ENCODE measurements at places on chromosomes 5 and 9.

DNA sequence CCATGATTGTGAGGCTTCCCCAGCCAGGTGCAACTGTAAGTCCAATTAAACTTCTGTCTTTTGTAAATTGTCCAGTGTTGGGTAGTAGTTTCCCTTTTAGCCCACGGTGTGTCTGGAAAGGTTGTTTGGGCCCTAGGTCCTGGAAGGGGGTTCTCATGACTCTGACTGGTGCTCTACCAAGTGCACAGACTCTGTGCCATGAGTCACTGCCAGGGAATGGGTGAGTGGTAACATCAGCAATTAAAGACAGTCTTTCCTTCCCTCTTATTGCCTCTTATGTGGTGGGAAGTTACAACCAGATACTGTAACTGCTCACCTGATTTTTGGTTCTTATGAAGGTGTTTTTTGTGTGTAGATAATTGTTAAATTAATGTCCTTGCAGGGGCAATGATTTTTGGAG, 141.2 kb downstream of the PRDM9 start:
- DNase-seq: no peak

GRCh38 chr5:1029282-1029944, 20.8 kb downstream of the NKD2 start:
- no peak for DNase-seq

- no peak for DNase-seq
Measured at GRCh38 chr5:155136216-155136850, 122.8 kb downstream of the KIF4B start.

DNA sequence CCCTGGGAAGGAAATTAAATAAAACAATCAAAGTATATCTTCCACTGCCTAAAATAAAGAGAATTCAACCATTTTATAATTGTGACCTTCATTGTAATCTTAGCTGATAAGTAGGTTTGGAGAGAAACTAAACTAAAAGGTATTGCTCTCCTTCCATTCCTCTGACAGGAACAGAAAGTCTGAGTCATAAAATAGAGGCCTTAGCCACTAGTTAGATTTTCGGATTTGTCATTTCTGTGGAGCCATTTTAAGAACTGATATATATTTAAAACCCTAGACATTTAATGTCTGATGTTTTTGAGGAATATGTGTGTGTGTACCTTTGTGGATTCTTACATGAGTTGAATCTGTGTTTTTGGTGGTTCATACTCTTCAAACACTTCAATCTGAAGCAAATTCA, 11.8 kb upstream of the TMC1 start:
- DNase-seq: no peak

DNA sequence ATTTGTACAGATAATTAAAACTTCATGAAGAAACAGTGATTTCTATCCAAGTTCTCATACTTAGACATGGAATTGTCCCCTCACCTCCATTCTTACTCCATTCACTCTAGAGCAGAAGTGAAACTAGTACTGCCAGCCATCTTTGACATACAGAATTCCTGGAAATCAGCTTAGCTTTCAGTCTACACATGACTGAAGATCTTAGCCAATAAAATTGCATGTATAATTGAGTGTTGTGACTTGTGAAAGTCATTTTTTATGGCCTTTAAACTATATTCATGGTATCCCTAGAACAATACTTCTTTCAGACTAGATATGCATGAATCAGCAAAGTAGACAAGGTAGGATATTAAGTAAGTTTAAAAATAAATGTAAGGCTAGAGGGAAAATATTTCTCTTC, 705.2 kb upstream of the ZNF608 start:
- no peak for DNase-seq

GRCh38 chr5:171592736-171593135, 173.3 kb downstream of the FGF18 start:
- no peak for DNase-seq

GRCh38 chr9:93874242-93874641, 80.9 kb downstream of the BARX1 start:
- DNase-seq: no peak

DNA sequence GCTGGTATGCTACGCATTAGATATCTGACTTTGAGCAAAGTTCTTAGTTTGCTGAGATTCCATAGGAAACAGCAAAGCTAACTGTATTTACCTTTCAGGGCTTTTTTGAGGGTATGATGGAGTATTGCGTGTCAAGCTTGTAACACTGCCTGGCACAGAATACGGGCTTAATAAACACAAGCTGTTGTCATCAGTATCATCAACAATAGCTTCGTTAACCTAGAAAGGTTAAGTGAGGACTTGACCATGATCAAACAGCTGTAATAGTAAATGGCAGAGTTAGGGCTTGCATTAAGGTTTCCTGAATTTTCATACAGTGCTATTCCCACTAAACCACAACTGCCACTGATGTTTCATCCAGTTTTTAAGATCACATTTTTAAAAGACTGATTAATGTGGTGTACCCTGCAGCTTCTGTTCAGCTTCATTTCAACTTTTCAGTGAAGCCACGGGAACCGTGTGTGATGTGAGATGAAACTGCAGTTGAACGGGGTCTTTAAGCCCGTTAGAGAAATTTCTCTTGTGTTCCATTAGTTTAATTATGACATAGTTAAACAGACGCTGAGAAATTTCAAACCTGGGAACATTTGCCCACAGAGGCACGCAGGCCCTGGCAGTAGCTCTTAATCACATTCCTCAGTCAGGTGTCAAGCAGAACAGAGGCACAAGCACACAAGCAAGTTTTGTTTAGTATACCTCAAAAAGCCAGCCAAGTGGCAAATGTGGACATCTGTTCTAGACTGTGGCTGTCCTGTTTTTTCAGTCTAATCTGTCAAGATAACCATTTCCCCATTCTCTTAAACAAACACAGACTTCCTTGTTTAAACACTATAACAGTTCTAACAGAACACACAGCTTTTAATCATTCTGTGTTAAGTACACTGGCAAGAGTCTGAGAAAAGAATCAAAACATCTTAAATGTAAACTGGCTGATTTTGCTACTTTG, 147.1 kb downstream of the ZNF608 start:
- no peak for DNase-seq

DNA sequence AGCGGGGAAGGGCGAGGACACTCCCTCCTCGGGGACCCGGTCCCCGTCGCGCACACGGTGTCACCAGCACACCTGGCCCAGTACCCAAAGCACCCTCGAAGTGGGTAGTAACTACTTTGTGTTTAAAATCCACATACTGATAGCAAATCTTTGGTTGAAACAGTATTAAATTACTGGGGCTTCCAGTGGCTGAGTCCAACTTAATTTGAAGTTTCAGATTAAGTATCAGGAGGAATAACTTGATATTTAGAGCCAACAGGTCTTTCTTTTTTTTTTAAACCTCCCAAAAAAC, 615 bp downstream of the ATG10 start:
- DNase-seq: no peak

DNA sequence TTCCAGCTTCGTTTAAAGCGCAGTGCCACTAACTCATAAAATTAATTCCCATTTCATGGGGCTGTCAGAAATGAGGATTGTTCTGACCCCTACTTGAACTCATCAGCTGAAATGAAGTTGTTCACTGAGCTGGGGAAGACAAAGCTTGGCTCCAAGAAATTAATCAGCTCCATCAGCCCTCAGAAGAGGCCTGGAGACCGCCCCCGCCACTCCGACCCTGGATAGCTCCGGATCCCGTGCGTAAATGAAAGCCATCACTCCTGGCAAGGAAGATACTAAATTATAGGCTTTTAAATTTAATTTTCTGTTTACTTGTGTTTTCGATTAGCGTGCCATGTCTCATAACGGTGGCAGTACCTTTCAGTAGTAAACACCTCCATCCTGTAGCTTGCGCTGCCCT, 142.8 kb upstream of the IRX2 start:
- no peak for DNase-seq

- no peak for DNase-seq
Measured at GRCh38 chr5:135005076-135005475, 29.0 kb downstream of the PITX1 start.

GRCh38 chr9:76290555-76290954, 103.7 kb downstream of the RFK start:
- no peak for DNase-seq

GRCh38 chr5:15056988-15057592, 185.5 kb upstream of the ANKH start:
- DNase-seq: no peak

GRCh38 chr5:168793841-168794837, 215.0 kb upstream of the PANK3 start:
- no peak for DNase-seq

- no peak for DNase-seq
Measured at GRCh38 chr9:123823194-123823947, 106.6 kb downstream of the DENND1A start.
